ENCODE measurements at places on chromosomes 3 and 15.

DNA sequence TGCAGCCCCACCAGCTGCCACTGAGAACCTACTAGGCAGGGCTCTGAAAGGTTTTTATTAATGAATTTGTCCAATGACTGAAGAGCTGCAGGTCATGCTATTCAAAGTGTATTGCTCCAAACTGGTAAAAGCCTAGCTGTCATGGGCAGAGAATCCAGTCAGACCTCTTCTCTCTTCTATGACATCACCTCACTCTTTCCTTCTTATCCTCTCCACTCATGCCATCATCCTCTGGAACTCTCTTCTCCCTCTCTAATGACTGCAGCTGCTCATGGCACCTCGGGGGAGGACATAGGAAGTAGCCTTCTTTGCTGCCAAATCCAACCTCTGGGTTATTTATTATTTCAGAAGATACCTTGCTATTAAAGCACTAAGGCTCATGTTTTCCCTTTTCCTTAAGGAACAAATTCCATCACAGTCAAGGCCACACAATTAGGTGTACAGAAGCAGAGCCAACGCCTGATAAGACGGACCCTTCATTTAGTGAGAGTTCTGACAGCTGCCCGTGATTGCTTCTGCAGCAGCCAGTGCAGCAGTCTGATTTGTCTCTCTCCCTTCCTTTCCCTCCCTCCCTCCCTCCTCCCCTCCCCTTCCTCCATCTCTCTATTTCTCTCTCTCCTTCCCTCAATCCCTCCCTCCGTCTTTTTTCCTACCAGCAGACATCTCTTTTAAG lies 87.0 kb upstream of the ONECUT1 start:
- DNase-seq: no peak

DNA sequence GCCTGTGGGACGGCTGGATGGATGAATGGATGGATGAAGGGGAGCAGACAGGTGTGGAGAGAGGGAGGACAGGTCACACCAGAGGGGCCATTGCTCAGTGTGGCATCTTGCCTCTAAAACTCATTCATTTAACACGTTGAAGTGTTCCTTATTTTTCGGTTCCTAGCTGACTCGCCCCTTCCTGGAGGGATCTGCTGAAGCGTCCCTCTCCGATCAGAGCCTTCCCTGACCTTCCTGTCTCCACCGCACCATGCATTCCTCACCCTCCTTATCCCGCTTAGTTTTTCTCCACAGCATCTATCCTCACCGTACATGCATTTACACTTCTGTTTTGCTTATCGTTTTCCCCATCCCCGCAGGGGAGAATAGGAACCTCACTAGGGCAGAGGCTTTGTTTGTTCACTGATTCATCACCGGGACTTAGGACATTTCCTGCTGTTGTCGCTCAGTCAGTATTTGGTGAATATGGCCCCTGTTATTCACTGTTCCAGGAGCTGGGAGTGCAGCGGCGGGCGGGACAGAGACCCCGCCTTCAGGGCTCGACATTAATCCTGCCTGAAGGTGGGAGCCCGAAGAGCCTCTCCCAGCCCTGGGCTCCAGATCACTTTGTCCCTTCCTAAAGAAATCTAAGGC lies 32.0 kb downstream of the FOXL2 start:
- no peak for DNase-seq

DNA sequence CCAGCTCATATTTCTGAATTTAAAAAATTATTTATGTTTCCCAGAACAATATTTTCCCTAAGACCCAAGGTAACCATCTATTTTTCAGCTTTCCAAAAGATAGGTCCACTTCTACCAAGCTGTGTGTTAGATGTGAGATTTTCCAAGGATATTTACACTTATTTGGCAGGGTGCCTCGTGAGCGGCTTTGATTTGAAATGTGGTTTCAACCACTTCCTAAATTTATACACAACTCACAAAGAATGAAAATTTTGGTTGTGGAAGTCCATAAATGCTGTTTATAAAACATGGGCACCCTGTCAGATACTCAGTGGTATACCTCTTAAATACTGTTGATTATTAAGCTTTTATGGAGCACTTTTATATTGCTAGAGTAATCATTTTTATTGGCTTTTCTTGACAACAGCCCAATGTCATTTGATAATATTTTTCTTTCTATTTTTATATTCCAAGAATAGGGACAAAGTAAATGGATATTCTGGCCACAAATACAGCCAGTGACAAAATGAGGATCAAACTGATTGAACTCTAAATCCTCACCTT lies 57.6 kb downstream of the GAP43 start:
- no peak for DNase-seq

DNA sequence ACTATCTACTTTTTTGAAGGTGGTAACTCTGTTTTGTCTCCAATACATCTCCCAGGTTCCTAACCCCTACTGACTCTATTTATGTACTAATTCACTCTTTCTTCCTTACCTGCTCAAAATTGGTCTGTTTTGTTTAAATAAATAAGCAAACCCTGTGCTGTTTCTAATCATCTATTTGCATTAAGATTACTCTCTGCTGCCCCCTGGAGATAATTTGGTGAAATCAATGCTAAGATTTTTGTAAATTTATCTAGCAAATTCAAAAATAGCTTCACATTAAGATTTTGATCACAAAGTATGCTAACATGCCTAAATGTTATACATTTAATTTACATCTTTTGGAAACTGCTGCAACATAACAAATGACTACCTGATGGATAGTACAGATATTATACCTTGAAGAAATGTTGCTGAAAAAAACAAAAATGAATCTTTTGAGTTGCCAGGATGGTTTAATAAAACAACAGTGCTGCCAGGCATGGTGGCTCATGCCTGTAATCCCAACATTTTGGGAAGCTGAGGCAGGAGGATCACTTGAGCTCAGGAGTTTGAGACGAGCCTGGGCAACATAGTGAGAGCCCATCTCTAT lies 4.4 kb upstream of the CD200R1 start:
- DNase-seq: peak; percentile 2

DNA sequence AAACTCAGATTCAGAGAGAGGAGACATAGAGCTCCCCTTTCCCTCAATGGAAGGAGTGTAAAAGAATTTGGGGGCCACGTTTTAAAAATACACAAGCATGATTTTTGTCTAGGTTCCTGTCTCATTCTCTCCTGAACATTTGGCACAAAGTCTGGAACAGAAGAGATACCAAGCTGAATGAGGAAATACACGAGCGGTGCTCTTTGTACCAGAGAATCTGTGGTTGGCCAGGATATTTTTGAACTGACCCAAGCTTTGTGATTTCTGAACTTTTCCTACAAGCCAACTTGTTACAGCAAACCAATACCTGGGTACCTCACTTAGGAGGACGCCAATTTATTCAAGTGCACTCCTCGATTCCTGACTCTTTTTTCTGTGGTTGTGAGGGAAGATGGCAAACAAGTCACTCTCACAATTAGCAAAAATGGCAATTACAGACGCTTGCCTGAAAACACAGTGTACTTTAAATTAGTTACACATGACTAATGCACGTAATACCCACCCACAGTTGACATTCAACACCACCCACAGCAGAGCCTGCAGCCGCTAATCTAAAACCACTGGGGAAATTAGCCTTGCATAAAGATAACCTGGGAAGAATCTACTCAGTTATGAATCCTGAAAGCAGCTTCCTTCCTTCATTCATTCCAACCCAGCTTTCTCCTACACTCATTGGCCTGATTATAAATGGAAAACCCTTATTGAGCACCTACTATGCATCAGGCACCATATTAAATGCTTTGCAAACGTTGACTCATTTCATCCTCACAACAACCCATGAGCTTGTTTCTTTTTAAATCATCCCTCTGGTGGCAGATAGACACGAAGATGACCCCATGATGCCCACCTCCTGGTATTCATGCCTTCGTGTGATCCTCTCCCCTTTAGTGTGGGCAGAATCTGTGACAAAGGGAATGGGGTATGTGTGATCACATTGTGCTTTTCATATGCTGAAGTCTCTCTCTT lies 293.5 kb downstream of the KBTBD8 start:
- no peak for DNase-seq

DNA sequence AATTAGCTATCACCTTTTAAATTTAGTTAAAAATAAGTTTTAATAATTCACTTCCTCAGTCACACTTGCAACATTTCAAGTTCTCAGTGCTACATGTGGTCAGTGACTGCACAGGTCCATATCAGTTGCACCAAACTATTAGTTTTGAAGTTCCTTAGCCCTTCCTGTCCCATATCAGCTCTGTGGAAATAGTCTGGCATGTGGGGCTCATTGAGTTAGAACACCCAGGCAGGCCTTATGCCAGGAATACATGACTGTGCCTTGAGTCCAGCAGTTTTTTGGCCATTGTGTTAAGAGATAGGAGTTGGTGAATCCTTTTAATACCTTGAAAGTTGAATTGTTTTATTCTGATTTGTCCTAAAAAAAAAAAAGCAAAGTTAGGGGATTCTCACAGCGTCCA lies 153.7 kb upstream of the BFSP2 start:
- no peak for DNase-seq

DNA sequence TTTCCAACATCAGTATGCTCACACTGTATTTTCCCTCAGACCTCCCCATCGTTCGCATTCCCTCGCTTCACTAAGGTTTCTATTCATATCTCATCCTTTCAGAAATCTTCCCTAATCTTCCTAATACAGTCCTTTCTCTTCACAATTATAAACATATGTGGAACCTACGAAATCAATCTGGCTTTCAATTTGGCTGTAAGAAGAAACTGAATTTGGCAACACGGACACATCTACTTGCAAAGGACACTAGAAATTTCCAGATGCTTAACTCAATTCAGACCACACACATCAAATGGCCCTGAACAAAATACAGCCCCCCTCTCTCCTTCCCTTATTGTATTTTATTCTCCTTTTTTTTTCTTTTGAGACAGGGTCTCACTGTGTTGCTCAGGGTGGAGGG lies 39.1 kb upstream of the TM4SF19 start:
- DNase-seq: no peak

DNA sequence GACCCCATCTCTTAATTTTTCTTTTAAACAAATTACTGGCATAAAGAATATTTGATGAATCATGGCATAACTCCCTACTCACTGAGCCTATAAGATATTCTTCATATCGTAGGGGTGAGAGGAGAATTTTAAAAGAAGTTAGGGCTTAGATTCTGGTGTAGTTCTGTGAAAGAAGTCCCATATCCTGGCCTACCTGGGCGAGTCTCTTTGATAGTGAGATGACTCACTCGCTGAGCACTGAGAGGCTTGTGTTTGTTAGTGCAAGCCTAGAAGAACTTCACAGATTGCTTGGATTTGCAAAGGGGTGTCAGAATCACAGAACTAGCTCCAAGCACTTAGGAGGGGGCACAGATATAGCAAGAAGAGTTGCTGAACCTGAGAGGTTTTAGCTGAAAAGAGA lies 133.8 kb upstream of the TMC3 start:
- no peak for DNase-seq

DNA sequence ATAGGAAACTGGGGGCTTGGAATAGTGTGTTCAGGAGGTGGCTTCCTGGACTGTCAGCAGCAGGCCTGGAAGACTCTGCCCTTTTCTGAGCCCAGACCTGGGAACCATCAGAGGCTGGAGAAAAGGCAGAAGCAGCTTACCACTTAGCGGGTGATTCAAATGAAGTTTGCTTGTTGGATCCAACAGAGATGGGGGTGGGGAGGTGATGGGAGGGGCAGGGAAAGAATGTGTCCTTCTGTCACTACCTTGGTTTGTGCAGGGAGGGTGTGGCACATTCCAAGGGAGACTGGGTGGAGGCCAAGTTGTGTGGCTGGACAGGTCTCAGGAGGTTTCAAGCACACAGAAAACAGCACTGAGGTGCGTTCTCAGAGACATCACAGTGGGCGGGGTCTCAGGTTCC lies 58.8 kb downstream of the TRAK1 start:
- DNase-seq: no peak

- DNase-seq: no peak
Measured at GRCh38 chr3:193346259-193346658, 32.3 kb downstream of the ATP13A5 start.
